Vagina (tissue), 2 donors: ENCODE measurements at places on chromosomes 5 and 9.

- DNase-seq, result no peak
Measured at GRCh38 chr9:124242331-124243194, 15.2 kb upstream of the NEK6 start.

DNA sequence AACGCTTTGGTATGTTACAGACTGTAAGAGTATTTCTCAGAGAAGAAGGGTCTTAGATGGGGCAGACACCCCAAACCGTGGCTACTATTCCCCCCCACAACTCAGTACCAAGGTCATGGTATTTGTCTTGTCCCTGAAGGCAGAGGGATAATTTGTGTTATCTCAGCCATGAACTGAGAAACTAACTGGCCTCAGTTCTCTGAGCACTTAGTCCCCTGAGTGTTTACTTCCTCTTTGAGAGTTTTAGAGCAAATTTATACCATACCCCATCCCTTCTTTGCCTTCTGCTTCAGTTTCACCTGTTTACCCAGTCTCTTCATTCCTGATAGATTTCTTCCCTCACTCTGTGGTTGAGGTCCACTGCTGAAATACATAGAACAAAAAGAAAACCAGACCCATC, 183.9 kb downstream of the LRRC70 start:
- DNase-seq, result no peak

GRCh38 chr9:95509851-95510708, 6.7 kb downstream of the PTCH1 start:
- DNase-seq, result no peak

- no peak for DNase-seq
Measured at GRCh38 chr9:84296146-84296843, 44.3 kb downstream of the SLC28A3 start.

GRCh38 chr5:135569755-135570452, 8.9 kb downstream of the CXCL14 start:
- DNase-seq, result no peak

DNA sequence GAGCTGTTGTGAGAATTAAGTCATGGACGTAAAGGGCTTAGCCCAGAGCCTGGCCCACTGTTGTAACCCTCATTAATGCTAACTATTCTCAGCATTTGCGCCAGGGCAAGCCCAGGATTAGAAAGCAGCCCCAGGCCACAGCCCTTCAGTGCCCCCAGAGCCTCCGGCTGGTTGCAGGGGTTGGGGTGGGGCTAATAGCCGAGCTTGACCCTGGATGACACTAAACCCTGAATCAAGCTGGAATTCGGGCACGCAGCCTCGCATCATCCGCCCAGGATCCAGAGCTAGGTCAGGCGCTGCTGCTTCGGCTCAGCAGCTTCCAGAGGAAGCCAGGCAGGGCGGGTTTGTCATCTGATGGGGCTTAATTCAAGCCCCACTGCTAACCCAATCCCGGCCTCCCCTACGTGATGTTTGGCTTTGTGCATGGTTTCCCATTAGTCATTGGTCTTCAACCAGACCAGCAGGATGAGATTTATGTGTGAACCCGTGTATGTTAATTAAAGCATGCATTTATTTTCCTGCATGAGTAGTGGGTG, 1.2 kb upstream of the MEGF9 start:
- DNase-seq, result no peak

DNA sequence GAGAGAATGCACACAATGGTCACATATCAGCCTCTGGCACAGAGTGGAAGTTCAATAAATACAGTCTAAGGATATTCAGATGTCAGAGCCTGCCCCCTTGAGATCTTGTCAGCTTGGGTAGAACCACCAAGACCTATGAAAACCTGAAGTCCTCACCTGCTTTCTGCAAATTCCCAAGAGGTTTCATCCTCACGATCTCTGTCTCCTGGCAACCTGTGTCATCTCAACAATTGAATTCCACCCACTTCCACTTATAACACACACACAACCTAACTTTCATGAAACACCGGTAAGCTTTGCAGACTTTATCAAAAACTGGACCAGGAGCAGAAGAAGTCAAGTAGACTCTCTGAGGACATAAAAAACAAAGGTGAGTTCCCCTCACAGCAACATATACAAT, 151.6 kb upstream of the SLC30A5 start:
- no peak for DNase-seq

GRCh38 chr5:60226128-60226527, 332.6 kb upstream of the PDE4D start:
- DNase-seq, result no peak

GRCh38 chr5:9189681-9190080, 356.2 kb downstream of the SEMA5A start:
- DNase-seq, result no peak

GRCh38 chr9:107386396-107386795, 103.2 kb downstream of the KLF4 start:
- no peak for DNase-seq

DNA sequence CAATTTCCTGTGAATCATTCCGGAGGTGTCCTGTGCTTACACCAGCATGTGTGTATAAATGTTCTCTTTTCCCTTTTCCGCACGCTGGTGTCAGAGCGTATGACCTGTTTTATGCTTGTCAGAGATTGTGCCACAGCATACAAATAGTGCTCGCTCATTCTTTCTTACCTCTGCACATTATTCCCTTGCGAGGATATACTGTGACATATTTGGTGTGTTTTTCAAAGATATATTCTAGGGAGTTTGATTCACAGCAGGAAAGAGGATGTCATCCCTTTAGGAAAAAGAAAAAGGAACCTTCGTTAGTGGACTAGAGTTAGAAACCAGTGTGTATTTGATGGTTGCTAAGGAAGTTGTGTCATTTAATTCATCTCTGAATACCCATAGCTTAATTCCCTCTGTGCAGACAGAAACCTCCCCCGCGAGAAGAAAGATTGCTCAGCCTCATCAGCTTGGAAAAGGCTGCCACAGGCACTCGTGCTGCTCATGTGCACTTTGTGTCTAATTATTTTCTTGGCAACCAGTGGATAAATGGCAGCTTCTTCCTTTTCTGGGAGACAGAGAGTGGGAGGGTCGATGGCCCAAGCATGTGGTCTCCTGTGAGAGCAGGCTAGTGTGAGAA, 14.7 kb upstream of the CCIN start:
- DNase-seq, result no peak

DNA sequence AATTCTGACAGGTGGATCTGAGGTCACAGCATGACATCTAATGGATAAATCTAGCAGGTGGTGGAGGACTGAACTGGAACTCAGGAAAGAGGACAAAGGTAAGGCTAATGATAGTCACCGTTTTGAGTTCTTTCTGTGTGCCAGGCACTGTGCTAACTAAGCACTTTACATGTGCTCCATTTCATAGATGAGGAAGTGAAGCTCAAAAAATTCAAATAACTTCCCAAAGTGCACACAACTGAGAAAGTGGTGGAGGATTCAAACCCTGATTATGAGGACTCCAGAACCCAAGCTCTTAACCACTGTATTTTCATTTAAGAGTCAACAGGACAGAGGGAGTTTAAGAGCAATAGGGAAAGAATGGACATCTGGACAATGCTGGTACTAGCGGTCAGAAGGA, 7.1 kb upstream of the DELE1 start:
- DNase-seq, result no peak

DNA sequence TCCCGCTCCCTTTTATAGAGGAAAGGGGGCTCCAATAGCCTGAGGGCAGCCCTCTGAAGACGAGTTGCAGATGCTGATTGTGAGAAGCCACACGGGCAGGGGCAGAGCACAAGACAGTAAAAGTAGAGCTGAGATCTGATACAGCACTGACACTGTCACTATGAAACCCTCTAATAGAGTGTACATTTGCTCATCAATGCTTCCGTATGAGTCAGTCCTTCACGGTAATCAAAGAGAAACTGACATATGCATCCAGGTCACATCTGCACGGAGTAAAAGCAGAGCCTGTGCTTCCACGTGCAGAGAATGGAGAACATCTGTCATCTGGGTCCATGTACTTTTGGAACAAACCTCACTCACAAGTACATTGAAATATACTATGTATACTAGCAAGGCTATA, 60.6 kb upstream of the TMEM215 start:
- no peak for DNase-seq

DNA sequence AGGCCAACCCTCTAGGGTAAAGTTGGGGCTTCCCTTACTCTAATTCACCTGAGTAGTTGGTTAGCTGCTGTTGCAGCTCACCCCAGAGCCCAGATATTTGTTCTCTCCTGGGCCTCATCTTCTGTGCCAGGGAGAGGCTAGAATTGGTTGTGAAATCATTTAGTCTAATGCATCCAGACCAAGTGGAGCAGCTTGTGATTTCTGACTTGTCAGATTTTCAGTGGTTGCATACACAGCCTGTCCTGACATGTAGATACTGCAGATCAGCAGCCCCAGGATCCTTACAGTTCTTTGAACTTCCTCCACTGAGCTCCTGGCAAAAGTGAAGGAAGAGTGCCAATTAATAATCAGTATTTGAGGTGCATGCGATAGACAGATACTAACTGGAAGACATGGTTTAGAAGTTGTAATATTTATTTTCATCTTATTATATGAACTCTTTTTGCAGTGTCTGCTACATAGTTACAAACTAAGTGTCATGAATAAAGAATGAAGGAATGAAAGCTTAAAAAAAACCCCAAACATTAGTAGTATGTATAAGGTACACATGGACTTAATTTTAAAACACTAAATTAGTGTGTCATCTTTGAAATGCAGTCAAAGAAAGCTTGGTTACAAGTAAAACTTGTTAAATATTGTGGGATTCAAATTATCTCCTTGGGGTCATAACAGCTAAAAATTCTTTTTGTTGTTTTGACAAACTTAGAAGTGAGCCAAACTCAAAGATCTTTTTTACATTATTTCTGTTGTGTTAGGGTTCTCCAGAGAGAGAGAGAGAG, 128.5 kb downstream of the VPS13A start:
- no peak for DNase-seq

GRCh38 chr9:27184556-27185351, 75.7 kb downstream of the TEK start:
- DNase-seq, result no peak

GRCh38 chr5:6715271-6715670, 2.0 kb downstream of the TENT4A start:
- DNase-seq, result no peak

DNA sequence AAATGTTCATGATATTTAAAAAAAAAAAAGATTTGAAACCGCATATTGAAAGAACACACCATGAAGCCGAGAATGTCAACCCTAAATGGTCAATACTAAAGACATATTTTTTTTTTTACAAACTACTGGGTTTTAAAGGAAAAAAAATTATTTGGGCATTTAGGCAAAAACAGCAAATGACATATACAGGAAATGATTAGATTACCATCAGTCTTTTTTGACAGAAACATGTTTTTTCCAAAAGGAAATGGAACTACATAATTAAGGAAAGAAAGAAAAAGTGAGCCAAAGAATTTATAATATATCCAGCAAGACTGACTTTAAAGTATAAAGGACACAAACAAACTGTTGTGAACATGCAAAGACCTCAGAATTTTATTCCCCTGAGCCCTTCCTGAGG, 56.7 kb downstream of the RALGPS1 start:
- DNase-seq, result no peak

DNA sequence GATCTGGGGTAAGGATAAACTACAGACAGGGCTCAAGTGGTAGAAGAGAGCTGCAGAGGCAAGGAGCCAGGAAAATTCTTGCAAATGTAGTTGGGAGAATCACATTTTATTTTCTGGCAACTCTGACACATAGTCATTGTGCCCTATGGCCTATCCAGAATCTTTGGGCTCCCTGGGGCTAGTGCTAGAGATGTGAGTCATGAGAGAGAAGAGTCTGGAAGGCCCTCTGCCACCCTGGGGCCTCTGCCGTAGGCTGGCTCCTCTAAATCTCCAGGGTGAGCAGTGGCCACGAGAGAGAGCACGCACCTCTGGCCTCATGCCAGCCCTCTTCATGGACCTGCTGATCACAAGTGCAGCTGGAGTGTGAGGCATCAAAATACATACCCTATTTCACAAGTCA, 74.3 kb upstream of the SSBP2 start:
- DNase-seq, result no peak

- no peak for DNase-seq
Measured at GRCh38 chr9:81293651-81294050, 395.7 kb downstream of the TLE1 start.

GRCh38 chr5:1770443-1770802, 29.2 kb downstream of the MRPL36 start:
- no peak for DNase-seq

GRCh38 chr5:64766941-64767340, 1.6 kb downstream of the SREK1IP1 start:
- no peak for DNase-seq

GRCh38 chr9:109593612-109594011, 95.5 kb upstream of the PTPN3 start:
- no peak for DNase-seq

DNA sequence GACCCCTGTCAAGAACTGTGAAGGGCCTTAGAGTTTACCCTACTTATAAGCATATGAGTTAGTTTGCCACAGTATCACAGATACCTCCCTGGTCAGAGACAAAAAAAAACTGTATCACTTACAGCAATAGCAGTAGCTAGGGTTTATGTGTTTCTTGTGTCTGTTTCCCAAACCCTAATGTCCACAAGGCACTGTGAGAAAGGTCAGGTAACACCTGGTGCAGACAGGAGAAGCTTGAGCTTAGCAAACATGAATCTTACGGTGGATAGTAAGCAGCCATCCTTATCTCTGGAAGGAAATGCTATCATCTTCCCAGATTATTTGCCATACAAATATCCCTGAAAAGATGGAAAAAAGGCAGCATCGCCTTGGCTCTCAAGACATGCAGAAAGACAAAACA, 208.5 kb upstream of the KCNN2 start:
- DNase-seq, result no peak

GRCh38 chr5:41908374-41909079, 4.4 kb downstream of the RIMOC1 start:
- no peak for DNase-seq

DNA sequence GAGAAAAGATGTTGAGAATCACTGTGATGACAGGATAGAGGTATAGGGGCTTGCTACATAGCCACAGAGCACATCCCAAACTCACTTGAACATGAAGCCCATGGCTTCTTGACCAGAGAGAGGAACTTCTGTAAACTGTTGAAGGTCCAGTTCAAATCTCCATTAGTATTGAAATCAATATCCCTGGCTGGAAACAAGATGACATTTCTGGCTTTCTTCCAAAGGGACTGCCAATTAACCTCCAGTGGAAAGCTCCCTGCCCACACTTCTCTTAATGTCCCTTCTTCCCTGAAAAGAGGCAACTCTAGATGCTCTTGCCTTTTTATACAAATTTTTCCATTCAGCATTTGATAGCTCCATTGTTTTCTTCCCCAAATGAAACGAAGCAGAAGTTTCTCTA, 612.1 kb downstream of the EBF1 start:
- DNase-seq, result no peak

DNA sequence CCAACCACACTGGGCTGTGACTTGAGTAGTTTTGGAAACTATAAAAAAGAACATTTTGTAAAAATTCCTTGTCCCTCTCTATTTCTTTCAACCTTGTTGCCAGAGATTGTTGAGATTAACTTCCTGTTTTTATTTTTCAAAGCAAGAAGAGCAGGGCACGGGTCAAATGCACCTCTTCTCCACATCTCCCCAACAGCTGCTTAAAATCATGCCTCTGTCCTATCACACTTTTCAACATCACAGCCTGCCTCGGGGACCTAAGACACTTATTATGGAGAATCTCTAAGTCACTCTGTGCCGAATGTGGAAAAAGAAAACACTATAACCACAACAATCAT, 280.3 kb upstream of the TNC start:
- no peak for DNase-seq
